Erythroblast (primary cell): ENCODE measurements at places on chromosomes 11 and 22.

DNA sequence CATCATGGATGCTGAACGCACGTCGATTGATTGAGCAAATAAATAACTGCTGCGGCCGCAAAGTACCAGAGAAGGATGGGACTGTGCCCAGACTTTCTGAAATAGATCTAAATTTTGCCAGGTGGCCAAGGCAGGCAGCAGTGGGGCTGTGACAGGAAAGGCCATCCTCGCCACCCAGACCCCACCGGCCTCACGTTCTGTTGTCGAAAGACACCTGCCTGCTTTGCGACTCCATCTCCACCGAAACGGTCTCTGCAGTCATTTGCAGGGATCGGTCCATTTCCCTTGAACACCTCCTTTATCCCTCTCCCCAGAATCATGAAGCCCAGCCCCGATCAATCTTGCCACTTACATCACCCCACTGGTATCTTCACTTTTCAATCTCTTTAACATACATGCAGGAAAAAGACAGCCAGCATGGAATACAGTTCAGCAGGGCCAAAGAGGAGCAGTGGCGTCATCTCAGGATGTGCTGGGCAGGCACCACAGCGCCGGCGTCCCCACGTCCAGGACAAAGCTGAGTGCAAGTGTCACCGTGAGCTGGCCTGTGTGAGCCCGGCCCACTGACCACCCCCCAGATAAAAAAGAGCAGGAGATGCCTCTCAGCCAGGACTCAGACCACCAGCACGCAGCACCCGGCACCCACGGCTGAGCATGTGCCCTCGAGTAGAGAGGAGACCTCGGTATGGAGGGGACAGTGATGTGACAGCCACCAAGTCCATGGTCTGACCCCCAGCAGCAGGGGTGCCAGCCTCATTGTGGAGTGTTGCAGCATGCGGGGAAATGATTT lies 610.3 kb downstream of the TBC1D22A start:
- no peak for DNase-seq

GRCh38 chr22:48890693-48891554 lies 936.7 kb downstream of the BRD1 start:
- DNase-seq = no peak

- DNase-seq = peak; percentile 42
Observed at GRCh38 chr11:75339685-75340409, 11.6 kb downstream of the ARRB1 start.

- DNase-seq = no peak
Observed at GRCh38 chr11:2892967-2893528, 7.5 kb upstream of the CDKN1C start.

DNA sequence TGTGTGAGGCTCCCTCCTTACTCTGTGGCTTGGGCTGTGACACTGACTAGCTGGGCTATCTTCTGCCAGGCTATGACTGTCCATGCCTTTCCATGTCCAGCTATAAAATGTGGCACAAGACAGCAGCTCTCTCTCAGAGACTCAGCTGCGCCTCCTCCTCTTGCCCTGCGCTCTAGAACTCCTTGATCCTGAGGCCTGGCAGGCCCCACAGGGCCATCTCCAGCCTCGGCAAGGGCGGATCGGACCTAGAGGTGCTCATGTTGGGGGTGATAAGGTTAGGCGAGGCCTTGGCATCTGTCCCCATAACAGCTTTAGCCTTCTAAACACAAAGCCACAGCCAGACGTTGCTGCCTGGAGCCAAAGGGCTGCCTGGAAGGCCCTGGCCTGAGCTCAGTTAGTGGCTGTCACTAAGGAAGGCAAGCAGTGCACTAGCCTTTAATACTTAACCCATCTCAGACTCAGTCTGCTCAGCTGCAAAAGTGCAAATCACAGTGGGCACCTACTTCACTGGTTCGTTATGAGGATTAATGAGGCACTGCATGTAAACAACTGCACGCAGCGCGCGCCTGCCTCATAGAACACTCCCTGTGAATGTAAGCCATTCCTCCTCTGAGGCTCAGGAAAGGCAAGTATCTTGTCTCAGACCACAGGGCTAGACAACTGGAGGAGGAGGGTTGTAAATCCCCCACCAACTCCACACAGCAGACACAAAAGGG lies 1.2 kb downstream of the GUCD1 start:
- peak; percentile 90 for DNase-seq

DNA sequence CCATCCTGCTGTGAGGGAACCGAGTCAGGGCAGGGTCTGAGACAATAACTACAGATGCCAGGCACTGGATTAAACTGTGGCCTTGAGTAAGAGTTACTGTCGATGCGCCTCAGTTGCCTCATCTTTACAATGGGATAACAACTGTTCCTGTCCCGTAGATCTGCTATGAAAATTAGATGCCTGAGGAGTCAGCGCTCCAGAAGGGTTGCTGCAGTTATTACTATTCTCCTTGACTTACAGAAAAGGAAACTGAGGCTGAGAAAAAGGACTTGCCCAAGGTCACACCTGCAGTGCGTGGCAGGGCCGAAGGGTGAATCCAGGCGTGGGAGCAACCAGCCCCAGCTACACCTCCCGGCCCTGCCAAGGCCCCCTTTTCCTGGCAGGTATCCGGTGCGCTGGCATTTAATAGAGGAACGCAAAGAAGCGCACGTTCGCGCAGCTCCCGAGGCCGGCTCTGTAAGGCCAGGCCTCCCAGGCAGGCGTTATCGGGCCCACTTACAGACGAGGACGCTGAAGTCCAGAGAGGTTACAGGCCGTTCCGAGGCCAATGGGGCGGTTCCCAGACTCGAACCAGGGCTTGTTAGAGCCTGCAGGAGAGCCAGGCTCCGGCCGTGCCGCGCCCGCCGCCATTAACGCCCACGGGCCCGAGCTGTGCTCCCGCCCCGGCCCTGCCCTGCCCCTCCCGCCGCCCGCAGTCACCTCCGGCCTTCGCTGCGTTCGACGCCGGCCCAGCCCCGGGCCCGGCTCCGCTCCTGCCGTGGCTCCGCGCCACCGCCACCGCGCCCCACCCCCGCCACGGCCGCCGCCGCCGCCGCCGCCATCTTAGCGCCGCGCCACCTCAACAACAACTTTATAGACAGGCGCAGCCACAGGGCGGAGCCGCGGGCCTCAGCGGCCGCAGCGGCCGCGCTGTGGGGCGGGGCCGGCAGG lies at the start of gene C11orf68:
TSS of gene C11orf68 (minus strand) at position 852 of the 930 bp plus-strand sequence. CDS start at position 821, 31 bp downstream.
- DNase-seq = no peak

DNA sequence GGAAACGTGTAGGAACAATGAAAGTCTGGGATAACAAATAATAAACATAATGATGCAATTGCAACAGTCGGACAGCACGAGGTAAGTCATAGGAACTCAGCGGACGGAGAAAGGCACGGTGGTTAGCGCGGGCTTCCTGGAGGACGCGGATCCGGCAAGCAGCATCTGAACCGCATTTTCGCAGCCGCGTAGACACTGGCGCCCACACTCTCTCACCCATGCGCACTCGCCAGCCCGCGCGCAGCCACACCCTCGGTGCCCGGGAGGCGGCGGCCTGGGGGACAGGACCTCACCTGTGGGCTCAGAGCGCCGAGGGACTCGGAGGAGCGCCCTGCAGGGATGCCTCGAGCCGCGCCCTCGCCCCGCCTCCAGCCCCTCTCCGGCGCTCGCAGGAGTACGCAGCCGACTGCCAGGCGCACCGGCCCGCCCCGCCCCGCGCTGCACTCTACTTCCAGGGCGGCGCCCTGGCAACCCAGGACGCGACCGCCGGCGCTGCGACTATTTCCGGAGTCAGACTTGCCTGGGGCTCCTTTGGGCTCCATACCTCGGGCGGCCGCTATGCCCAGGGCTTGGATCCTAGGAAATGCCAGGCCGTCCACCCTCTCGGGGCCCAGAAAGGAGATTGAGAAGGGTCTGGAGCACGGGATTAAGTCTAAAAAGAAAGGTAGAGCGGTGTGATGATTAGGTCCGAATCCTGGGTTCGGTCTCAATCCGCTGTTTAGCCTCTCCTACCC lies at the start of gene TTLL1:
TSS of gene TTLL1 (minus strand) at position 408 of the 734 bp plus-strand sequence. CDS start 13,805 bp downstream, outside the sequence.
- DNase-seq = peak; percentile 87

GRCh38 chr22:50339945-50340879 lies 2.9 kb upstream of the PPP6R2 start:
- peak; percentile 56 for DNase-seq

- no peak for DNase-seq
Observed at GRCh38 chr11:20247591-20248007, 87.3 kb upstream of the DBX1 start.

- DNase-seq = peak; percentile 43
Observed at GRCh38 chr11:27158456-27159334, 118.1 kb downstream of the BBOX1 start.

- peak; percentile 50 for DNase-seq
Observed at GRCh38 chr11:72676861-72677341, 2.7 kb upstream of the PDE2A start.

- no peak for DNase-seq
Observed at GRCh38 chr11:108790501-108791299, 125.8 kb downstream of the DDX10 start.

DNA sequence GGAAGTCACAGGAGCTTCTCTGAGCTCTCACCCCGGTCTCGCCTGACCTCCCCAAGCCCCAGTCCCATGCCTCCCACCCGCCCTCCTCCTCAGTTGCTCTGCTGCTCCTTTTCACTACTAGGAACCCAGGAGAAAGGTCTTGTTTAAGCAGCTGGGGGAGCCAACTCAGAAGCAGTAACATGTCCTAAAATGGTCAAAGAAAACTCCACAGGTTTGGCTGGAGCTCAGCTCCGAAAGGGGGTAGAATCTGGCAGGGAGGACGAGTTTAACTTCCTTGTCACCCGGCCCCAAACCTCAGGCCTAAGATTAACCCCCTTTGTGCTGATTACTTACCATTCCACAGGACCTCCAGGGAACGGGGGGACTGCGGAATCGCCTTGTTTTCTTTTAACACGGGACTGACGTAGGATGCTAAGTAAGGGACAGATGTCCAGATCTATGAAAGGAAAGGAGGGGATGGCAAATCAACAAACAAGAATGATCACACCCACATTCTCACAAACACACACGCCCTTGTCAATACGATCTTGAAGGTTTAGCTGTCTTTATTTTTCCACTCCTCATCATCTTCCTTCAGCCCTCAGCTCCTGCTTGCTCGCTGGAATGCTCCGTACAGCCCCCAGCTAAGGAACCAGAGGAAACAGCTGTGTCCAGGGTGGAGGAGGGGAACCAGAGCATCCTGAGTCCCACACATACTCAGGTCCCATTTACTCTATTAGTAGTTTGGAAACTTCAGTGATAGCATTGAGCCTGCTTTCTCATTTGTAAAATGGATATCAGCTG lies 13.5 kb downstream of the PCSK7 start:
- DNase-seq = no peak

DNA sequence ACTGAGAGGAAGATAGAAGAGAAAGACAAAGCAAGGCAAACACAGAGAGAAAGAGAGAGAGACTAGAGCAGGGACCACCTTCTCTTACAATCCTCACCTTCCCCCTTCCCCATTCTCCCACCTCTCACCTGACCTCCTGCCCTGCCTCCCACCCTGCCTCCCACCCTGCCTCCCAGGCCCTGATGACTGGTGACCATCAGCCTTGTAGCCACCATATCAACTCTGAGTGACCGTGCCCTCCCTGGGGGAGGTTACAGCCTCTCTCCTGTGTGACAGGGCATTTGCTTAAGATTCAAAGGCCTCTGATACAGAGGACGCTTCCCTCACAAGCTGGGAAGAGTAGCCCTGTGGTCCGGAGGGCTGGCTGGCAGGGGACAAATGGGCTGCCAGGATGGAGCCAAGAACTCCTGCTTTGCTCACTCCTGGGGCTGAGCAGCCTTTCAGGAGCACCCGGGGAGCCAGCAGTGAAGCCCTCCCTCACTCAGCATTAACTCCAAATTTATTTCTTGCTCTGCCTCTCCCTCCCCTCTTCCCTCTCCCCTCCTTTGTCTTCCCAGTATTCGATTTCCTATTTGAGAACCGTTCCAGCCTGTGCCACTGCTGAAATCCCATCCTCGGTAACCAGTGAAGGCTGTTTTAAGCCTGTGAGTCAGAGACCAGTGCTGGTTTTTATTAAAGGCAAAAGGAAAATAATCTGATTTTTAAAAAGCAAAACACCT lies 125.2 kb upstream of the SYT13 start:
- no peak for DNase-seq

- no peak for DNase-seq
Observed at GRCh38 chr11:119400860-119401259, 19.4 kb upstream of the USP2 start.

GRCh38 chr11:60511393-60511792 lies 3.8 kb upstream of the MS4A13 start:
- DNase-seq = no peak
